CD4-positive, alpha-beta T cell treated with Interleukin-6 for 4 hours (primary cell): ENCODE measurements at places on chromosomes 11 and 22.
A peak's percentile ranks its signal among the peaks of the same experiment; 100 is the strongest.

DNA sequence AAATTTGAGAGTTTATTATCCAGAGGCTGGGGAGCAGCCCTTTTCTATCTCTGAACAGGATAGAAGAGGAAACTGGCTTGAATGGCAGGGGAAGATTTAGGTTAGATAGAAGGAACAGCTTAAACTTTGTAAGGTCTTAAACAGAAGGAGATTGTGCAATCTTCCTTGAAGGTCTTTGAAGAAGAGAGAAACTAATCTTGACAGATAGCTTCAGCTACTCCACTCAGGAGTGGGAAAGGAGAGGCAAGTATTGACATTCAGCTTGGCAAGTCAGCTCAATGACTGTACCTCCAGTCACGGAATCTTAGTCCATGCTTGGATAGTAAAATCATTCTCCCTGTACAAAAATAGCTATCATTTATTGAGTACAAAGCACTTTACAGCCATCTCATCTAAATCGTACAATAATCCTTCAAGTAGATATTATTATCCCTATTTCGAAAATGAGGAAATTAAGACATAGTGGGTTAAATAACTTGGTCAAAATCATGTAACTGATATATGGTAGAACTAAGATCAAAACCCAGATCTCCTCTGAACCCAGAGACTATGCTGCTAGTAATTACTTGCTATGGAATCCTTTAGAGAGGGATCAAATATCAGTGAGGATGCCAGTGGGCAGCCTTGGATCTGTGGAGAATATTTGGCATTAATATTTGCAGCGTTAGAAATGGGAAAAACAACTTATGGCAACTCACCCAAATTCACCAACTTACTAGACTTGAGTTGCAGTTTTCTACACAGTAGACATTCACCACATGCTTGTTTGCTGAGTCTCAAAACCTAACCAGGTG is 14.6 kb downstream of the C11orf97 start:
- DNase-seq = no peak

DNA sequence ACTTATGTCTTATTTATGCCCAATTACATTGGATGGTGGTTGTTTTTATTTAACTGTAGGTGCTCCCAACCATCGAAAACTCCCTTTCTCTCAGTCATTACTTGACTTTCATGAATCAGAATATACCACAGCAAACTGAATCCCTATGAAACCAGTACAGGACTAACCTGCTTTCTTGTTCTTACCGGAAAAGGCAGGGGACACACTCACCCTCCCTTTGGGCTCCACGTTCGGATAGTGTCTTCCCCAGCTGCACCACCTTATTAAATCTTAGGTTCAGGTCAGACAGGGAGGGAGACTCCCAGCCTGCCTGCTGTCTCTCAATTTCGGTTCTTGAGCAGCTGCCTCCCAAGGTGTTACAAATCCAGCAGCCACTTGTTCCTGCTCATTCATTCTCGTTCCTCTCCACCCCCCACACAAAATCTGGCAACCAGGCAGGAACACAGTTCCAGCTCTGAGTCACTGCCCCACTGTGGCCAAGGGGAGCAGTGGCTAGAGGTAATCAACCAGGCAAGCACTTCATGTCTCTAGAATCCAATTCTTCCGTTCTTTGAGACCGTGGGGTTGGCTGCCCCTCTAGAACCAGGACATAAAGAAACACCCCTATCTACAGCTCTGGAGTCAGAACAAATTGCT is 133.0 kb downstream of the PLEKHA7 start:
- no peak for DNase-seq

GRCh38 chr22:41909310-41910049 is 5.4 kb downstream of the SHISA8 start:
- no peak for DNase-seq

GRCh38 chr11:120578596-120579154 is 67.1 kb downstream of the GRIK4 start:
- DNase-seq = no peak

GRCh38 chr11:119741369-119742262 is 12.6 kb upstream of the NECTIN1 start:
- peak; percentile 68 for DNase-seq

- DNase-seq = no peak
These were observed 33.3 kb upstream of the MYEOV start for GRCh38 chr11:69260622-69261021.

DNA sequence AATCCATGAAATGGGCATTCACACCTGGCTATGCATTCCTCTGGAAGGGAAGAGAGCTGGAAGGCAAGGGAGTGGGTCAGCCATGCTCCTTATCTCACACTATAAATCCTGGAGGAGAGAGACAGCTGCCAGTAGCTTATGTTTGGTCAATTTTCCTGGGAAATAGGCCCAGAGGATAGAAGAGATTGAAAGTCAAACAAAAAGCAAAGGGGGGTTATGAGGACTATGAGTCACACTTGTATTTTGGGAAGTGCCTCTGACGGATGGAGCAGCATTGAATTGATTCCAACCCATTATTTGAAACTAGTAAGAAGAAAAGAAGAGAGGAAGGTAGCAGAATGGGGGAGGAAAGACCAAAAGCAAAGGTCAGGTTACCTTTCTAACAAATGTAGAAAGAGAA is 25.0 kb downstream of the SNX19 start:
- no peak for DNase-seq

GRCh38 chr11:123580557-123581275 is 73.7 kb downstream of the SCN3B start:
- DNase-seq = peak; percentile 75

DNA sequence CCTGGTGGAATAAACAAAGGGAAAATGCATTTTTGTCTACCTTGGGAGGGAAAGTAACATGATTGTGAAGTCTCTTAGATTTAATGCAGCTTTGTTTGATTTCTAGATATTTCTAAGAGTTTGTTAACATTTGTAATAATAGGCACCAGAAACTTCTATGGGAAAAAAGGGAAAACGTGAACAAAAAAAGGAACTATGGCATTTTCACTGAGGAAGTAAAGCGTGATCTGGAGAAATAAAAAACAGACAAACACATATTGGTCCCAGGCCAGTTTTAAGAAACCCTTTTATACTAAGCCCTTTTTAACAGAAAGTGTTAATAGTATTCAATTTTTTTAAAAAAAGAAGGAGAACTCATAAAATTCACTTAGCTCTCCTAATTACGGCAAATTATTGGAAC is 6.9 kb upstream of the MS4A7 start:
- DNase-seq = no peak

DNA sequence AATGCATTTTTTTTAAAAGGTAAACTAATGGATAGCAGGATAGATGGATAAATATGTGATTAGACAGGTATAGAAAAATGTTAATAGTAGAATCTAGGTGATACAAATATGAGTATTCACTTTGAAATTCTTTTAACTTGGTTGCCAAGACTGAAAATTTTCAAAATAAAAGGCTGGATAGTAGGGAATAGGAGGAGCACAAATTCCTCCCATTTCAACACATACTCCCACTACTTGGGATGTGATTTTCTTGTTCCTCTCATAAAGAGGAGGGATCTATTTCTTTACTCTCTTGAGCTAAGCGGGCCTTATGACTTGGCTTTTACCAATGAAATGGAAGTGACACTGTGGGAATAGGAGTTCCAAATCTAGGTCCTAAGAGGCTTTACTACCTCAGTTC is 35.9 kb downstream of the PIK3C2A start:
- no peak for DNase-seq

DNA sequence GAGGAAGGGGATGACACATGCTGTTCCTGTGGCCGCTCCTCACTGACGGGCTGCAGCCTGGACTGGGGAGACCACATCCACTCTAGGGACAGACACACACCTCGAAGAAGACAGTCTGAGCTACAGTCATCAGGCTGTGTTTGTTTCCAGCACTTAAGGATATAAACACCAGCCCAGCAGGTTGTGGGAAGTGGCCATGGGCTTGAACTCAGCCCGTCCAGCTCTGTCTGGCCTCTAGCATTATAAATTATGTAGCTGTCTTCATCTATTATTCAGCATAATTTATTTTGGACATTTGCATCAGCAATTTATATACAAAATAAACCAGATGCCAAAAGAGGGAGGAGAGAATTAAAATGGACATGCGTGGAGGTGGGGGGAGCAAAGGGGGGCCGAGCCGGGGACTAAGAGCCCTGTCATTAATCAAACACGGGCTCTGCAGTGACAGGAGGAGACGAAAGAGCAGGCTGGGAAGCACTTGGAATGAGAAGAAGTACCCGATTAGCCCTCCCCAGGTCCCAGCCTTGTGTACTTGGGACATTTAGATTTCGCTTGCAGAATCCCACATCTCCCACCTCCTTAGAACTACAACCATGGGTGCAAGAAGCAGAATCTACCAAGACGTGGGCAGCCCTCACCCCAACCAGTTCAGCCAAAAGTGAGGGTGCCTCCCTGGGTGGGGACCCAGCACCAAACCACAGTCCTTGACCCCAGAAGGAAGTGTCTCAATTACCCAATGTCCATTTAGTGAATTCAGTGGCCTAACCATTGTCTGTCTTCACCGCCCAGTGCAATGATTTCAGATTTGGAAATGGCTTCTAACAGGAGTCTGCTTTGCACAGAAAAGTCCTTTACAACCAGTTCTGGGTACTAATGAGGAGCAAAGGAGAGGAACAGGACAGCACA is 309.6 kb downstream of the OPCML start:
- no peak for DNase-seq

- DNase-seq = no peak
These were observed 140.2 kb downstream of the DDX10 start for GRCh38 chr11:108805030-108805429.

DNA sequence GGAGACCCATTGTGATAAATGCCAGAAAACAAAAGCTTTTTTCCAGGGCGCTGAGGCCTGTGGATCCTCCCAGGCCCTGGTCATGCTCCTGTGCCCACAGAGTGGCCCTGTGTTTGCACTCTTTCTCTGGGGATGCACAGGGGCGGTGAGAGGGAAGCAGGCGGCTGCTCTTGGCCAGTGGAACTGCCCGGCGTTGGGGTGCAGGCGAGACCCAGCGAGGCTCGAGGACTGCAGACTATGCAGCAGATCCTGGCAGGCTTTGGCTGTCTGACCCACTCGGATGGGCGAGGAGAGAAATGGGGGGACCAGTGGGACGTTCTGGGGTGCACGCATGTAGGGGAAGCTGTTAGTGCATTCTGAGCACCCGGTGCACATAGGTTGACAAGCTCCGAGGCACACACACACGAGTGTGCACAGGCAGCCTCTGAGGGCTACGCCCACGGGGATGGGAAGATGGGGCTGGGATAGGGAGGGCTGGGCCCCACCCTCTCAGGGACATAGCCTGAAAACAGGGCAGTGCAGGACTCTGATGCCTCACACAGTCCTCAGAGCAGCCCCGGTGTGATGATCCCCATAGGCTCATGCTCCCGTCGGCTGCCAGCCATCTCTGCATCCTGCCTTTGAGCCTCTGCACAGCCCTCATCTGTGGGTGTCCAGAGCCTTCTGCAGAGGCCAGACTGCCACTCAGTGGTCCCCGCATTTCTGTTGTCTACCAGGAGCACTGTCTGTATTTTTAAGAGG is 1233.5 kb downstream of the BRD1 start:
- no peak for DNase-seq

- DNase-seq = no peak
These were observed 10.7 kb upstream of the GTSE1 start for GRCh38 chr22:46286006-46286405.

DNA sequence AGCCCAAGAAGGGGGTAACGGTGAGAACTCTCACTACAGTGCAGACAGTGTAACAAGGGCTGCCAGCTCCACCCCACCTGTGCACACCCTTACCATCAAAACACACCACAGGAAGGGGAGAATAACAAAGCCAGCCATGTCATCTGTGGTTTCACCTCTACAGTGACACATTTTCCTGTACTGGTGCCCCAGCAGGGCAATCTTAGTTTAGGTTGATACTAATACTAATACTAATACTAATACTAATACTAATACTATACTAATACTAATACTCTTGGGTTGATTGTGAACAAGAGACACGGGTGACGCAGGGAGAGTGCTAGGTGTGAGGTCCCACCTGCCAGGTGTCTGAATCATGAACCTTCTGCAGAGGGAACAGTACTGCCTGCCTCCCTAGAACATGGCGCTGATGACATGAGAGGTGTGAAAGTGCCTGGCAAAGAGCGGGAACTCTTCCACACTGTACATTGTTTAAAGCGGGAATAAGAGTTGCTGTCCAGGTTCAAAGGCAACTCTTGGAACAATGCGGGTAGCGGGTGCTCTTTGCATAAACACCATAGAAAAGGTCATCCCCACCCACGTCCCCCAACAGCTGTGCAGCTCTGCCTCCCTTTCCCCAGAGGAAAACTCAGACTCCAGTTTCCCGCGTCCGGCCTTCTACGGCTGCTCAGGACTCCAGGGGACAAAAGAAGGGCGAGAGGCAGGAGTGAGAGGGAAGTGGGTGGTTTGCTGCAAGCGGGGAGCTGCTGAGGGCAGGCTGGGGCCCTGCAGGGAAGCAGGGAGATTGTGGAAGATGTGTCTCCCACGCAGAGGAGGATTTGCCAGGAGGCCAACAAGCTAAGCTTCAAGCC is 25.0 kb upstream of the TMPRSS4 start:
- DNase-seq = peak; percentile 86

GRCh38 chr22:25388866-25389540 is 169.6 kb downstream of the CRYBB2 start:
- DNase-seq = peak; percentile 23

- no peak for DNase-seq
These were observed 1.2 kb downstream of the OOSP1 start for GRCh38 chr11:59939482-59939881.

- no peak for DNase-seq
These were observed 156.8 kb upstream of the BDNF start for GRCh38 chr11:27857014-27857413.

GRCh38 chr11:115255006-115255762 is 249.0 kb downstream of the CADM1 start:
- DNase-seq = no peak

DNA sequence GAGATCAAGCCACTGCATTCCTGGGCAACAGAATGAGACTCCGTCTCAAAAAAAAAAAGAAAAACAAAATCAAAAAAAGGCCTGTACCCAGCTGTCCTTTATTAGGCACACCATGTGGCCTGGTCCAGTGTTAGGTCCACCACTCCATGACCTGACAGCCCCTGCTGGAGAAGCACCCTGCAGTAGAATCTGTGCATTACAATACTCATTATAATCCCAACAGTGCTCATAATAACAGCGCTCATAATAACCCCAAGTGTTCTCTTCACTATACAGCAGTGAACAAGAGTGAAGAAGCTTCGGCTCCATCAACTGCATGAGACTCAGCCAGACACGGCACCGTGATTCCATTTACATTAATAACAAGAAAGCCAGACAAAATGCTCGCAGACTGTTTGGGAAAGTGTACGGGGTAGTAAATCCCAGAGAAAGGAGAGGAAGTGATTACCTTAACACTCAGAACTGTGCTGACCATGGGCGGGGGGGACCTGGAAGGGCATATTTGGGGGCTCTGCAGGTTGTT is 8.9 kb upstream of the EHD1 start:
- DNase-seq = no peak

DNA sequence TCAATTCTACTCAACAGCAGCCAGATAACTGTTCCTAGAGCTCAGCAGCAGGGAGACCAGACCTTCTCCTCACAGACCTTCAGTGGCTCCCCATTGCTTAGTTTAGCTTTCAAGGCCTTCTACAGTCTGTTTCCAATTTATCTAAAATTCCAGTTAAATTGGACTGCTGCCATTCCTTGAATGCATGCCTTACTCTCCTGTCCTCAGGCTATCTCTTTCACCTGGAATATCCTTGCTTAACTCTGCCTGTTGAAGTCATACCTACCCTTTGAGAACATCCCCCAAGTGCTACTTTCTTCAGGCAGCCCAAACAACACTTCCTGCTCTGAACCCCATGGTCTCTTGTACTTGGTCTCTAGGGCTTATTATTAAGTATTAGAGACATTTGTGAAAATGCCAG is 120.7 kb upstream of the TENM4 start:
- DNase-seq = no peak
